ENCODE measurements at places on chromosomes 12 and 14. TPM values are rescaled to one million over a fixed set of nuclear protein-coding genes. Genes with fewer than 3 reads are reported as not detected.

Gene NFE2
- not detected for total RNA-seq

Gene ETFBKMT
- 2.6 TPM for total RNA-seq

Gene C12orf54
- total RNA-seq: not detected

Gene FBXO33
- total RNA-seq: 8.4 TPM

Gene PRR4
- total RNA-seq: not detected

Gene PAX9
- 0.35 TPM for total RNA-seq

Gene HEATR5A
- total RNA-seq: 24.8 TPM

Gene TBK1
- total RNA-seq: 19.8 TPM

Gene TM9SF1
- total RNA-seq: 85.9 TPM

Gene ESPL1
- 7.2 TPM for total RNA-seq

Gene ACOT6
- not detected for total RNA-seq

Gene TRHDE
- 22.0 TPM for total RNA-seq

Gene CACNA1C
- total RNA-seq: 0.58 TPM

Gene SOCS4
- 6.9 TPM for total RNA-seq

Gene PRH1
- total RNA-seq: 3.4 TPM

Gene AQP6
- not detected for total RNA-seq

Gene SSPN
- 10.1 TPM for total RNA-seq

Gene IRAK3
- 4.9 TPM for total RNA-seq

Gene IGFBP6
- 1,168 TPM for total RNA-seq

Gene TPH2
- not detected for total RNA-seq

Gene CEBPE
- not detected for total RNA-seq

Gene SMCO2
- not detected for total RNA-seq

Gene SCNN1A
- 0.29 TPM for total RNA-seq

Gene GPR162
- 3.2 TPM for total RNA-seq

Gene KERA
- total RNA-seq: not detected

Gene GYS2
- total RNA-seq: not detected

Gene TMEM119
- total RNA-seq: 7.2 TPM

Gene C12orf56
- 5.8 TPM for total RNA-seq

Gene SLC38A4
- total RNA-seq: 0.53 TPM

Measured in myometrial cell (primary cell).